ENCODE measurements at places on chromosomes 7 and 10. TPM values are rescaled to one million over a fixed set of nuclear protein-coding genes. Genes with fewer than 3 reads are reported as not detected.

DNA sequence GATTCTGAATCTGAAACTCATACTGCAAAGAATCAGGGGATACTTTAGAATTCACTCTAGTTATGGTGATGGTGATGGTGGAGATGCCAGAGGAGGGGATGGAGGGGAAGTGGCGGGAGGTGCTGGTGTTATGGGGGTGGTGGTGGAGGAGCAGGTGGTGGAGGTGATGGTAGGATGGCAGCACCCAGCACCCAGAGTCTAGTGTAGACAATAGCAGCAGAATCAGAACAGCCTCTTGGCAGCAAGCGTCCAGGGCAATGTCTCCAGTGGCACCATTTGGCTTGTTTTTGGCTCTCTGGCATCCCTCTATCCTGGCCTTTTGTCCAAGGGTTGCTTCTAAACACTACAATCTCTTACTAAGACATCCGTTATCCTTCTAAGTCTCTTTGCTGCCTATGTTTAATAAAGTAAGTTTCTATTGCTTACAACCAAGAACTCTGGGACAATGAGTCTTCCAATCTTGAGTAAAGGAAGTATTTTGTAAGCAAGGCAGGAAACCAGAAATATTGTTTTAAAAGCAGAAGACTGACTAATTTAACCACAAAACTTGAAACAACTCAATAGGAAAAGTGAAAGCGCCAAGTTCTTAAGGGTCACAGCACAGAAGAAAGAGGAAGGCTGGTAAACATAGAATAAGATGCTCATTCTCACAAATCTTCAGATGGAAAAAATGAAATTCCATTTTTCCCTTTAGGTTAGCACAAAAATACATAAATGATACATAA lies 42.4 kb upstream of the GDF10 start:
- DNase-seq: no peak

Gene LRRC4
- total RNA-seq: 0.16 TPM

Gene PAPSS2
- total RNA-seq: 2.4 TPM

- no peak for DNase-seq
Observed at GRCh38 chr10:19373988-19374387, 325.4 kb downstream of the MALRD1 start.

- DNase-seq: no peak
Observed at GRCh38 chr7:116571552-116571951, 46.7 kb downstream of the CAV1 start.

DNA sequence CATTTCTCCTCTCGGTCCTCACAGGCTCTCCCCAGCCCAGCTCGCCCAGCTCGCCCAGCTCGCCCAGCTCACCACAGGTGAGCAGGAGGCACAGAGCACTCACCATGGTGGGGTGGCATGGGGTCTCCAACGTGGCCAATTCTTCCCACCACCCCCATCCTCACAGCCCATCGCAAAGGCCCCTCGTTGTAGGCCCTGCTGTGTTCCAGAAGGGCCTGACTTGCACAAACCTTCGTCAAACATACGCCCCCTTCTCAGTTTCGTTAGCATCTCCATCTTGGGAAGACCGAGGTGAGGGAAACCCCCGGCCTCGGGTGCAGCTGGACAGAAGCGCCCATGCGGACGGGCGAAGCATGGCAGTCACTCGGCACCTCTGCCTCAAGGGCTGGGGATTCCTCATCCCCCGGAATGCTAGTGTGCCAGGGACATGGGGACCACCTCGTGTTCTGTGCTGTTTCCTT lies 304.6 kb downstream of the TNS3 start:
- no peak for DNase-seq

GRCh38 chr10:78504181-78504580 lies 470.5 kb downstream of the RPS24 start:
- DNase-seq: no peak

Gene CNNM2
- total RNA-seq: 8.7 TPM

DNA sequence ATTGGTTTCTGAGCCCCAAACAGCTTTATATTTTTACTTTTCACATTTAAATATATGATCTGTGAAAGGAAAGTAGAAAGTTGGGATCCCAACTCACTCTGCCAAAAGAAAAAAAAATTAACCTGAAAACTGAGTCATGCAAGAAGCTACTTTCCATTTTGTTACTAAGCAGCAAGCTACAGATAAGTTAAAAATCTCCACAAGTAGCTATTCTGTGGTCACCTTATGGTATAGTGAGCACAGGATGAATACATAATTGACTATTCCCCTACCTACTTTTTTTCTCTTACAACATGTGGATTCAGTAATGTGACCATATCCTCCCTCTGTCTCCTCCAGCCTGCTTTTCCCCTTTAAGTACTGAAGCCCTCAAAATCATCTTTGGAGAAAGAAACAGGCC lies 30.3 kb upstream of the CREB3L2 start:
- DNase-seq: no peak

Gene PDE1C
- 1.8 TPM for total RNA-seq

- DNase-seq: no peak
Observed at GRCh38 chr7:145681646-145682045, 435.0 kb upstream of the CNTNAP2 start.

- DNase-seq: peak; percentile 46
Observed at GRCh38 chr10:132640326-132641125, 102.9 kb downstream of the INPP5A start.

GRCh38 chr7:118264836-118265235 lies 40.3 kb downstream of the ANKRD7 start:
- no peak for DNase-seq

- DNase-seq: no peak
Observed at GRCh38 chr7:94030634-94031033, 26.5 kb upstream of the BET1 start.

Gene ADD3
- 335 TPM for total RNA-seq

- no peak for DNase-seq
Observed at GRCh38 chr10:5385224-5385623, 19.4 kb downstream of the TUBAL3 start.

Gene KLF14
- total RNA-seq: 0.42 TPM

Gene KCNIP2
- 8.0 TPM for total RNA-seq

DNA sequence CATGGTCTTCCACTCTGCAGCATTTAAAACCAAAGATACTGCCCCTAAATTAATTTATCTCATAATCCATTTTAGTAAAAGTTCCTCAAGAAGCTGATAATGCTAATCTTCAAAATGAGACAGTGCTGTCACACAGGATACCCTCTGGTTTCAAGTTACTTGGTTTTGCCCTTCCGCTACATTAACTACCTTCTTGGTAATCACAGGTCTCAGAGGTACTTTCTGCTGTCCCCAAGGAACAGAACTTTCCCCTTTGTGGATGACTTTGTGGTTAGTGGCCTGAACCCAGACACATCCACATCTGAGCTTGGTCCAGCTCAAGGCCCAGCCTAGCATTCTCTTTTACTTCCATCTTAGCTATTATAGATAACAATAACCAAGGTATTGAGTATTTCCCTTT lies 88.8 kb upstream of the TMEM26 start:
- no peak for DNase-seq

Gene ARHGAP22
- 1.8 TPM for total RNA-seq

DNA sequence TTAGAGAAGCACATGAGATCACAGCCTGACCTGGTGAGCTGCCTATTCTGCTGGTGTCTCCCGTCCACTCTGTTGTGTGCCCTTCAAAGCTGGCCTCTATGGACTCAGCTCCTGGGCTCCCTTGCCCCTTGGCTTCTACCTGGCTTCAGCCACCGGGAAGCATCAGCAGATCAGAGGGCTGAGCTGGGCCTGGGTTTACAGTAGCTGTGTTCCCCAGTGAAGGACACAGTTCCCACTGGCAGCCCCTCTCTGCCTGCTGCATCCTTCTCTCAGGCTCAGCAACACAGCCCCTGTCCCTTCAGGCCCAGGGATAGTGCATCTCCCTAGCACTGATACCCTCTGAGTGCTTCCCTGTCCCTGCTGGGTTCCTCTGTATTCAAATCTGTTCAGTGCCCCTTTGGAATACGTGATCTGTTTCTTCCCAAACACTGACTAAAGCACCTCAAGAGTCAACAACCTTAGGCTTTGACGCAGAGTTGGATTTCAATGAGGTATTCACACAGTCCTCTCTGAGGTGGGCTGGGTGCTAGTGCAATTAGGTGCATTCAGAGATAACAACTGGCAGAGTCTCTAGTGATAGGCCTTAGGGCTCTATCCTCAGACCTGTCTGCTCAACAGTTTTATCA lies 109.8 kb downstream of the GRID1 start:
- DNase-seq: peak; percentile 36

Gene ASZ1
- total RNA-seq: not detected

Measured in suprapubic skin (tissue), 4 donors.